ENCODE measurements at places on chromosomes 4 and X.

DNA sequence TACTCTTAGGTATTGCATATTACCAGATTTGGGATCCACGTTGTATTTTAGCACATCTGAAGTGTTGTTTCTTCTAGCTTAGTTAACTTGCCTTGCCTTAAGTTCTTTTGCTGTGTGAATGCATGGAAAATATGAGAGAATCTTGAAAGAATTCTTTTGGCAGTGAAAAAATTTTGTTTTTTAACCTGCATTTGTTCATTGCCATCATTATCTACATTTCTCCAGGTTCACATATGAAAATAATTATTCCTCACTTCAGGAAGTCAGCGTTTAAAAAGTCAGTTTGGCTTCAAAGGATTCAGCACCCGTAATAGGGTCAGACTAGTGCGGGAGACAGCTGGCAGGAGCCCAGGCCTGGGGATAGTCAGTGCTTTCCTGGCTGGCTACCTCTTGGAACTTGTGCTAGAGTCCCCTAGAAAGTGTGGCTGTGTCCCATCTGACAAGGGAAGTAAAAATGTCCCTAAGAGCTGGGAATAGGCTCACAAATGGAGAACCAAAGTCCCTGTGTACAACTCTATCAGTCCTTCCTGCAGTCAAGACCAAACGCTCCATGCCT, 251.9 kb upstream of the KLF3 start:
- no peak for DNase-seq

DNA sequence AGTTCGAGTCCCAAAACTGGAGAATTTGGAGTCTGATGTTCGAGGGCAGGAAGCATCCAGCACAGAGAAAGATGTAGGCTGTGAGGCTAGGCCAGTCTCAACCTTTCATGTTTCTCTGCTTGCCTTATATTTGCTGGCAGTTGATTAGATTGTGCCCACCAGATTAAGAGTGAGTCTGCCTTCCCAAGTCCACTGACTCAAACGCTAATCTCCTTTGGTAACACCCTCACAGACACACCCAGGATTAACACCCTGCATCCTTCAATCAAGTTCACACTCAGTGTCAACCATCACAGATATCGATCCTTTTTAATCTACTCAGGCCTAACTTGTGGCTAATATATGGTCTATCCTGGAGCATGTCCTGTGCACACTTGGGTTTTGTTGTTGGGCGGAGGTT, 18.0 kb upstream of the MAEA start:
- no peak for DNase-seq

GRCh38 chrX:113743069-113743468, 840.8 kb upstream of the HTR2C start:
- no peak for DNase-seq

GRCh38 chr4:184444215-184444952, 30.0 kb downstream of the IRF2 start:
- DNase-seq, result no peak

DNA sequence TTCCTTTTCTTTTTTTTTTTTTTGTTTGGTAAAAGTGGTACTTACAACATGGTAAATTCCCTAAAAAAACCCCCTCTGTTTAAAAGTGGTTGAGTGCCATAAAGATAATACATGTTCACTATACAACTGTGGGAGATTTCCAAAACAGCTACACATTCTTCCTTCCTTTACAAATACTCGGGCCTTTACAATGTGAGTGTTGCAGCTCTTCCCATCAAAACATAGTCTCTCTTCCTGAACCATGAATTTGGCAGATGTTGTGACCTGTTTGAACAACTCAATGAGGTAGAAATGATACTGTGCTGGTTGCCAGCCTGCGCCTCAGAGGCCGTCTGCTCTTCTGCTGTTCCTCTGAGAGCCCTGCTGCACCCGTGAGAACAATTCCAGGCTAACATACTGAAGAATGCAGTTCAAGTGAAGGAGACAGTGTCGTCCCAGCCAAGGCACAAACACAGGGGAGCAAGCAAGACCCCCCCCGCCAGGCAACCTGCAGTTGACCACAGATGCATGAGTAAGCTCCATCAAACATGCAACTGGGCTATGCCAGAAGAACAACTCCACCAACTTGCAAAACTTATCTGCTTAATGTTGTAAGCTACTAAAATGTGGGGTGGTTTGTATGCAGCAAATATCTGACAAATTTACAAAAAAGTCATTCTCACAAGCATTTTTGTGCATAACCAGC, 645.0 kb downstream of the PCDH7 start:
- DNase-seq, result no peak

DNA sequence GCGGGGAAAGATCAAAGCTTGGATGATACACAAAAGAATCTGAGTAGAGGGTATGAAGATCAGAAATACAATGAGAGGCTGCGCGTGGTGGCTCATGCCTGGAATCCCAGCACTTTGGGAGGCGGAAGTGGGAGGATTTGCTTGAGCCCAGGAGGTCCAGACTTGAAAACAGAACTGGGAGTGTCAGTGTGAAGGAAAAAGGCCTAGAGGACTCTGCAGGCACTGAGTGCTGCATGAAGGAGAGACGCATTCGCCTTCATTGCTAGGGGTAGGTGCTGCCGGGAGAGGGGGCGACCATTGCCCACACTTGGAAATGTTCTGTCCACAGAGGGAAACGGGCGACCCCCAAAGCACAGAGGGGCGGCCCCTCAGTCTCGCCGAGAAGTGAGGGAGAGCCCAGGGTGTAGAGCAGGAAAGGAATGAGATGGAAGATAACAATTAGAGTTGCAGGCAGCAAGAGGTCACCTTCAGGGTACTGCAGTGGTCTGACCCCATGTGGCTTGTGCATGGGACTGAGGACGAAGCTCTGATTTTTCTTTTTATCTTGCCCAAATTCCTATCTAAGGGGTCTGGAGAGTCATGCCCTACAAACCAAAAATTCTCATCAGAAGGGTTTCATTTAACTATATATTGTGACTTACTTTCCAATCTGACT, 31.8 kb upstream of the ARSD start:
- no peak for DNase-seq

GRCh38 chrX:133638285-133638684, 223.0 kb upstream of the GPC4 start:
- DNase-seq, result no peak

- no peak for DNase-seq
Measured at GRCh38 chrX:14690553-14690952, 161.2 kb downstream of the GLRA2 start.

- DNase-seq, result no peak
Measured at GRCh38 chrX:10380300-10380699, 223.5 kb downstream of the CLCN4 start.

DNA sequence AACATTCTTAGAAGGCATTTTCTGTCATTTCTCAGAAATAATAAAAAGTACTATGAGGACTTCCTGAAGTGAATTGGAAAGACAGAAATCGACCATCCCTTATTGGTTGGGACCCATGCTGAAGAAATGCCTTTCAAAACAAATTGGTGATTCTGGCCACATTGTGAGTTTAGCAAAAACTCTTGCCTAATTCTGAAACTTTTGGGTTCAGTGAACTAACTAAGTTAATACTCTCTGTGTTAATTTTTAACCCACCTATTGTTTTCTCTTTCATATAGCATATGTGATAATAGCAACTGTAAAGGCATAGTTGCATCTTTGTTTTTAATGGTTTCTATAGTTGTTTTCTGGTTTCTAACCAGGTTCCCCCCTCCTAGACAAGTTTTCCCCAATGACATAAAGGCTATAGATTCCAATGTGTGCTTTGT, 129.3 kb upstream of the FAT1 start:
- no peak for DNase-seq

GRCh38 chrX:53004038-53004437, 44.6 kb upstream of the GPR173 start:
- no peak for DNase-seq

- peak; percentile 67 for DNase-seq
Measured at GRCh38 chr4:184288451-184289178, 70.9 kb upstream of the ENPP6 start.

- peak; percentile 44 for DNase-seq
Measured at GRCh38 chrX:66074920-66075879, 35.3 kb upstream of the VSIG4 start.

- DNase-seq, result no peak
Measured at GRCh38 chr4:90184560-90184959, 57.4 kb downstream of the CCSER1 start.

DNA sequence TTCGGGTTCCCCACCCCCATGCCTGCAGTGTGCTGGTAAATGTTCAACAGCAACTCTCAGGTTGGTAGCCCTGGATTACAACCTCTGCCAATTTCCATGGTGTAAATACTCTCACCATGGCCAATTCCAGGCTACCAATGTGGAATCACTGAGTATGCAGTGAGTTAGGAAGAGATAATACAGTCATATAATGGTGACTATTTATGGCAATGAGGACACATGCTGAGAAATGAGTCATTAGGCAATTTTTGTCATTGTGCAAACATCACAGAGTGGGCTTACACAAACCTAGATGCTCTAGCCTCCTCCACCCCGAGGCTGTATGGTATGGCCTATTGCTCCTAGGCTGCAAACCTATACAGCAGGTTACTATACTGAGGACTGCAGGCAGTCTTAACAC, 4.6 kb upstream of the CLDN24 start:
- DNase-seq, result no peak

GRCh38 chr4:22514001-22514400, 1.9 kb downstream of the ADGRA3 start:
- DNase-seq, result no peak

DNA sequence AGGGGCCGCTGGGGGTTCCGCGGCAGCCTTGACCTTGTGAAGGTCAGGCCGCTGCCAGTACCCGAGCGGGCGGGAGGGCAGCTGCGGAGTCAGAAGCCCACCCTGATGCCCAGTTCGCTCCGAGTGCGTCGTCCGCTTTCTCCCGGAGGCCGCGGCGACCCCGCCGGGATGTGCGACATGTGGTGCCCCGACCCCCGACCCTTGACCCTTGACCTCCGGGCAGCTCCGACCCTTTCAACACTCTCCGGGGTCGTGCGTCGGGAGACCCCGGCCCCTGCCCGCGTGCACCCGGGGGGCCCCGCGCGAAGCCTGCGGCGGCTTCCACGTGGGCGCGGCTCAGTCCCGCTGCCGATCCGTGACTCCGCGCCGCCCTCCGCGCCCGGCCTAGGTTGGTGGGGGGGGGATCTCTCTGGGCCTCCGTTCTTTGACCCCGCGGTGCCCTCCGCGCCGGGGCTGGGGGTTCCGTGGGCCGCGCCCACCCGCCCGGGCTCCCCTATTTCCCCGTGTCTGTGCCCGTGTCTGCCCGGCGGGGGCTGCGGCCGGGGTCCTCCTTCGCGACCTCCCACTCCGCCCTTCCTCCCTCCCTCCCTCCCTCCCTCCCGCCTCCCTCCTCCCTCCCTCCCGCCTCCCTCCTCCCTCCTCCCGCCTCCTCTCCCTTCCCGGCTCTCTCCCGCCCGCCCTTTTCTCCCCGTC, 609 bp upstream of the SLC25A6 start:
- DNase-seq, result peak; percentile 69

DNA sequence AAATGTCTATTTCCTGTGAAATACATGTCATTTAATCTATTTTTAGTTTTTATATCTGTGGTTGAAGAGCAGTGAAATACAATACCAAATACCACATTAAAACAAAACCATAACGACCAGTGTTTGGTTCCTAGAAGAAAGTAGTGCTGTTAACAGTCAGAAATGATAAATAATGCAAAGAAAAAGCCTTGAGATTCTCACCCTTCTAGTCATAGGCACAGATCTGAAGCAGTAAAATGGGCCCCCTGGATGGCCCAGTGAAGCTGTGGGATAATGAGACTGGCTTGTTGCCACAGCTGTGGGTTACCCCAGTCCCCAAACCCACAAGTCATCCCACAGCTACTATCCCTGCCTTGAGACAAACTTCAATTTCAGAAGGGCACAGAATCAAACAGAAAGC, 137.3 kb upstream of the RPL34 start:
- DNase-seq, result peak; percentile 56

- no peak for DNase-seq
Measured at GRCh38 chr4:183610033-183610432, 49.0 kb downstream of the RWDD4 start.

DNA sequence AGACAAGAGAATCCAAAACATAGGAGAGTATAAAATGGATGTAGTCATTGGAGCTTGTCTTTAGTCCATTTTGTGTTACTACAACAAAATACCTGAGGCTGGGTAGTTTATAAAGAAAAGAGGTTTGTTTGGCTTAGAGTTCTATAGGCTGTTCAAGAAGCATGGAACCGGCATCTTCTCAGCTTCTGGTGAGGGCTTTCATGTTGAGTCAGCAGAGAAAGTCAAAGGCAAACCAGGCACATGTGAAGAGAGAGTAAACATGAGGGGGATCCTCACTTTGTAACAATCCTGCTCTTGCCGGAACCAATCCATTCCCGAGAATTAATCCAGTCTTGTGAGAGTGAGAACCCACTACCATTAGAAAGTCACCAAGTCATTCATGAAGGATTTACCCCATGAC, 8.1 kb upstream of the HCCS start:
- no peak for DNase-seq

- DNase-seq, result no peak
Measured at GRCh38 chrX:106243376-106243775, 75.3 kb downstream of the PWWP3B start.

DNA sequence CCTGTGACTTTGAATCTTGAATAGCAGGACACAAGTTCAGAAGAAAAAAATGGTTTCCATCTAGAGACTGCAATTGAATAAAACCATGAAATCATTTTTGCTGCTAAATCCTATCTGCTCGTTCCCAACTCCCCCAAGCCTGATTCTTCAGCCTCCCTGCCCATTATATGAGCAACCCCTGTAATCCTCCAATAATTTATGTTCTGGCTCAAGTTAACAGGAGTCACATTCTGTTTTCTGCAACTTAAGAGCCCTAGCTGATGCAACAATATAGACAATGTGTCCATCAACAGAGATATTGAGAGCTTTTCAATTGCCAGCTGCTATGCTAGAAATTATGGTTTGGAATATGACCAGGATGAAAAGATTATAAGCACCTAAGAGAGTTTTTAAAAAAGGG, 84.1 kb downstream of the LDB2 start:
- no peak for DNase-seq

- DNase-seq, result no peak
Measured at GRCh38 chrX:38060331-38060878, 54.1 kb downstream of the SYTL5 start.

DNA sequence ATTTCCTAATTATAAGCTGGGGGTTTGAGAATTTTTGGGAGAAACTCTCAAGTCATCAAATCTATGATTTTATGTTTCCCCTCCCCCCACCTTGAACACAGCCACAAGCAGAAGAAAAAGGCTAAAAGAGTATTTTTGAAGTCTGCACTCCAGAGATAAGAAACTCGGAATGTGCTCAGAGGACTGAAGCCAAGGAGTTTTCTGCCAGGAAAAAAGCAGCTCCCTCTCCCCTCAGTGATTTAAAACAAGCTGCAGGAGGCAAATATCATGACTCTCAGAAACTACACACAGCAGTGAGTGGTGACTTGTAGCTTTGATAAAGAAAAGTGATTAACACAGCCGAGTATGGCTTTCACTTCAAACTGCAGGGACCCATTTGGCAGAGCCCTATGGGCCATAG, 800.2 kb upstream of the FTHL17 start:
- DNase-seq, result no peak
